ENCODE measurements at places on chromosomes 16 and 17. TPM values are rescaled to one million over a fixed set of nuclear protein-coding genes. Genes with fewer than 3 reads are reported as not detected.

The CCDC144A gene
- 14.2 TPM for total RNA-seq

The OSGIN1 gene
- total RNA-seq, result 26.2 TPM

The ANKRD40CL gene
- 40.8 TPM for total RNA-seq

The EME1 gene
- total RNA-seq, result not detected

The PPP1R1B gene
- 509 TPM for total RNA-seq

The OR1F1 gene
- total RNA-seq, result not detected

The ZSCAN10 gene
- not detected for total RNA-seq

Measured in transverse colon (tissue), 4 donors.